SJCRH30 (cell line): ENCODE measurements at places on chromosomes 12 and 14.
A peak's percentile ranks its signal among the peaks of the same experiment; 100 is the strongest.

DNA sequence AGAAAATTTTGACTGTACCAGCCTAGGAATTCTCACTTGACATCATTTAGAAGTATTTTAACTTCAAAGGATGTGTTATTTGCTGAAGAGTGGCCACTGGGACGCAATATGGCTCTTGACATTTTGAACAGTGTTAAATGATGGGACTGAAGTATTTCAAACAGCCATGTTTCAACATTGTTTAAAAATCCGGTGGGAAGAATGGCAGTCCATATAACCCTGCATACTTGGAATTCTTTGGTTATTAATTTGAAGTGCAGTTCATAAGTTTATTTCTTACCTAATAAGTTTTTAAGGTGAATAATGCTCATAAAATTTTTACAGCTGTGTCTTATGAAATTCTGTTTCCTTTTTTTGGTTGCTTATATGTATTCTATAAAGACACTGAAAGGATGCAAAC, 8.3 kb downstream of the TMTC2 start:
- DNase-seq, result no peak

DNA sequence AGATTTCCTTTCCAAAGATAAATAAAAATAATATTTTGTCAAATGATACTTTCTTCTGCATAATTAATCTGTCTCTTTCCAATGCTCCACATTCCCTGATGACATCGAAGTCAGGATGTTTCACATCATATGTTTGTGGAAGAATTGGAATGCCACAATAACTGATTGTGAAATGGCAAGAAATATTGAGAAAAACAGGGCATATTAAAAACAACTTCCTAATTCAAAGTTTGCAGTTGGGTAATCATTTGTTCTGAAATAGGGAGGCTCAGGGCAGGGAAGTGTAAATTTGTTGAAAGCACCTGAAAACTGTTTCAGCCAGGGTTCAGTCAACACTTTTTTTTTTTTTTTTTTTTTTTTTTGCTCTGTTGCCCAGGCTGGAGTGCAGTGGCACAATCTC, 50.7 kb downstream of the BCAT1 start:
- no peak for DNase-seq

GRCh38 chr12:4564818-4565217, 2.8 kb downstream of the DYRK4 start:
- no peak for DNase-seq

- DNase-seq, result no peak
Measured at GRCh38 chr14:92670160-92670559, 78.3 kb downstream of the LGMN start.

GRCh38 chr12:31362115-31362758, 36.3 kb upstream of the SINHCAF start:
- DNase-seq, result peak; percentile 11

DNA sequence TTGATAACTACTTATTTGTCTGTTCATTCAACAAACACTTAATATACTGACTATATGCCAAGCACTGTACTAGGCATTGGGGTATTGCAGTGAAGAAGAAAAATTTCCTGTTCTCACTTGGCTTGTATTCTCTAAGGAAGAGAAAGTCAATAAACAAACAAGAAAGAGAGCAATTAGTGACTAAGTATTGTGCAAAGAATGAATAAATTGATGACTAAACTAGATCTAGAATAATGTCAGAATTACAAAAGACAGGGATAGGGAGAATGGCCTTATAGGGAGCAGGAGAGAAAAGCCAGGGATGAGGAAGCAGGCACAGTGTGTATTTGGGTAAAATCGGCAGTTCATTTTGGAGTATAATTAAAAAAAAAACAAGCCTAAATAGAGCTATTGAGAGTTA, 4.2 kb upstream of the LIN7A start:
- DNase-seq, result no peak

- peak; percentile 65 for DNase-seq
Measured at GRCh38 chr12:22313286-22313962, 21.1 kb downstream of the ST8SIA1 start.

GRCh38 chr12:3723916-3724805, 28.7 kb downstream of the CRACR2A start:
- DNase-seq, result no peak

DNA sequence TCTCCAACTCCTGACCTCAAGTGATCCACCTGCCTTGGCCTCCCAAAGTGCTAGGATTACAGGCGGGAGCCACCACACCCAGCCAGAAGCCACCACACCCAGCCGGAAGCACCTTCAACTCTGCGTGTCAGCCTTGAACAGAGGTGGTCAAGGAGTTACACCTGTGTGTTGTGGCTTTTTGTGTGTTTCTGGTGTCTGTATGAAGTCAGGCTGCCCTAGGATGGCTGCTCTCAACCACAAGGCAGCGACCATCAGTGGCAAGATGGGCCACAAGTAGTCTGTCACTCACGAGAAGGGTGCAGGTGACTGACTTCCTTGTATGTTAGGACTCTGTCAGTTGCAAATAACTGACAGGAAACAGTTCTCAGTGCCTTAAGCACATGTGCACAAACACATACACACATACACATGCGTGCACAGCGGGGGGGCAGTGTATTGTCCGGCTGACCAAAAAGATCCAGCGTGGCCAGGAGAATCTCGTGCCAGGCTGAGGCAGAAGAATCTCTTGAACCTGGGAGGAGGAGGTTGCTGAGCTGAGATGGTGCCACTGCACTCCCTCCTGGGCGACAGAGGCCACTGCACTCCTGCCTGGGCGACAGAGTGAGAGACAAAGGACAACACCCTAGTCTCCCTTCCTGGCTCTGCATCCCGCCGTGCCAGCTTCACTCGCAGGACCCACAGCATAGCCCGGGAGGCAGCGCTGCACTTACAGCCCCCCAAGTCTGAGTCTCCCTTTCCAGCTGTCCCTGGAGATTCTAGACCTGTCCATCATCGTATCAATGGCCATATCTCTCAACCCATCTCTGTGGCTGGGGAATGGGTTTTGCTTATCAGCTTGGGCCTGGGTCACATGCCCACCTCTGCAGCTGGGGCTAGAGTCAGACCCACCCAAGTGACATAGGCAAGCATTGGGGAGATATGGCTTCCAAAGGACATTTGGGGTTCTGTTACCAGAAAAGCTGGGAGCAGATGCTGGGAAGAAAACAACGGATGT, 13.7 kb downstream of the P2RX4 start:
- no peak for DNase-seq

- DNase-seq, result no peak
Measured at GRCh38 chr12:91561958-91562325, 379.3 kb upstream of the DCN start.

DNA sequence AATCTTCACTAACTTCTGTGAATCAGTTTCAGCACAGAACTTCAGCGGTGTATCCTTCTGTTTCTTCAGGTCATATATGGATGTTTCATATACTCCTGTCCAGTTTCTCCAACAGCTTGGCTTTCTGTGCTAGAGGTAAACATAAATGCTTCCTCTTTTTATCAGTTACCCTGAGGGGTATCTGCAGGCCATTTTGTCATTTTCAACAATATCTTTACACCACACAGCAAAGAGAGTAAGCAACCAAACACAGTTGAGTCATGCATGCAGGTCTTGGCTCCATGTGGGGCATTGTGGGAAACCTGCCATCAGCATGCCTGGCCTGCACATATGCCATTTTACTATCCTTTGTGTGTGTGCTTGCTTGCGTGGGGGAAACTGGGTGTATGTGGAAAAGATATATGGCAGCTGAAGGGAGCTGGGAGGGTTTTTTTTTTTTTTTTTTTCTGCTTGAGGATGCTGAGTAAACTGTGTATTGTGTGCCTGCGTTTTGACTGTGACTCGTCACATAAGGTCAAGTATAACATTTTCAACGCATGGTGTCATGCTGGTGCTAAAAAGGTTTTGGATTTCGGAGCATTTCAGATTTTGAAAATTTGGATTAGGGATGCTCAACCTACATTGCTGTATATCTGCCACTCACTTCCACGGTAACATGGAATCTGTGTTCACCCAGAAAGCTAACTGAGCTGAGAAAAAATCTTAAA, 56.1 kb upstream of the YARS2 start:
- no peak for DNase-seq

DNA sequence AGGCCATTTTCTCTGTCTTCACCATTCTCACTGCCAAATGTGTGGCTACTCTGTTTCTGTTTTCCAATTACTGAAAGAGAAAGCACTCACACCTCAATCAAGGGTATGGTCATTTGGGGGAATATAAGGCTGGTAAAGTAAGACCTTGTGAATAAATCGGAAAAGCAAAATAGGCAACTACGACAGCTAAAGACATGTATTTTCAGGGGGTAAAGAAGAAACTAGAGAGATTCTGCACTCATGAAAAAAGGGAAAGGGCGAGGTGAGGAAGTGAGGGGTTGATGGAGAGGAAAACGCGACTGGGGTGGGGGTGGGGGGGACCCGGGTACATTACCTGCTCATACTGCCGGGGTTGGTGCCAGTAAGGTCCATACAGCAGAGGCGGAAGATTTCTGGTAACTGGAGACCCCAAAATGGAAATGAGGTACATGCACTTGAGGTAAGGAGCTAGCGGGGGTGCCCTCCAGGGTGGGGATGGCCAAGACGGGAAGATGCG, 19.3 kb downstream of the CHD8 start:
- DNase-seq, result peak; percentile 10

DNA sequence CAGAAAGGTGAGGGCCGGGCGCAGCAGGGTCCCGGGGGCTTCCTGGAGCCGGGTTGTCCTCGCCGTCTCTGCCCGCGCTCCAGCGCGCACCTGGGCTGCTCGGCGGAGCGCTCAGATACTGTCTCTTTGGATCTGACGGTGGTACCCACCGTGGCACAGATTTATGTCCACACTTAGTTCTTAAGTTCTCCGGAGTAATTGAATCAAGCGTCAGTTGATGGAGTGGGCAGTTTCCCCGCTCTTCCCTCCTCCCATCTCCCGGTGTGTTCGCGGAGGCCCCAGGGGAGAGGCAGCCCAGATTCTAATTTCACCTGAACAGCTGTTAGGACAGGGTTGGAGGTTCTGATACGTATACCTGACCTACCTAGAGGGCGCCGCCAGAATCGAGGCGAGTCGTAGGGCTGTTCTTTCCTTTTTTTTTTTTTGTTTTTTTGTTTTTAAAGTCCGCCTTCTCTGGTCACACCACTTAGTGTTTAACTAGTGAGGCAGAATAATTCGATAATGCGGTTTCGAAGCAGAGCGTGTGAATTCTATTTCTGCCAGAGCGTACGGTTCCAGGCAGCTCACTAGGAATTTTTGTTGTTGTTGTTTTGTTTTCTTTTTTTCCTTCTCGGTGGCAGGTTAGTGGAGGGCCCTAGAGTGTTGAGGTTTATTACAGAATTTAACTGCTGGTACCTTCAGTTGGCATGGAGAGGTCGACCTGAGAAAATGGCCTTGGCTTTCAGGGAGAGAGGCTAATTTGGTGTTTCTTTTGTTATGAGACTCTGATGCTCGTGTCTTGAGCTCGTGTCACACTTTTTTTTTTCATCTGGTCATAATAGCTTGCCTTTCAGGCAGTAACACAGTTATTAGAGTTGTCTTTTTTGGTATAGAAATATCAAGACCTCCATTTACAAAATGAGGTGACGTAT, 22.3 kb upstream of the GNS start:
- DNase-seq, result peak; percentile 23

GRCh38 chr14:72559202-72559601, 334.7 kb downstream of the DPF3 start:
- no peak for DNase-seq

DNA sequence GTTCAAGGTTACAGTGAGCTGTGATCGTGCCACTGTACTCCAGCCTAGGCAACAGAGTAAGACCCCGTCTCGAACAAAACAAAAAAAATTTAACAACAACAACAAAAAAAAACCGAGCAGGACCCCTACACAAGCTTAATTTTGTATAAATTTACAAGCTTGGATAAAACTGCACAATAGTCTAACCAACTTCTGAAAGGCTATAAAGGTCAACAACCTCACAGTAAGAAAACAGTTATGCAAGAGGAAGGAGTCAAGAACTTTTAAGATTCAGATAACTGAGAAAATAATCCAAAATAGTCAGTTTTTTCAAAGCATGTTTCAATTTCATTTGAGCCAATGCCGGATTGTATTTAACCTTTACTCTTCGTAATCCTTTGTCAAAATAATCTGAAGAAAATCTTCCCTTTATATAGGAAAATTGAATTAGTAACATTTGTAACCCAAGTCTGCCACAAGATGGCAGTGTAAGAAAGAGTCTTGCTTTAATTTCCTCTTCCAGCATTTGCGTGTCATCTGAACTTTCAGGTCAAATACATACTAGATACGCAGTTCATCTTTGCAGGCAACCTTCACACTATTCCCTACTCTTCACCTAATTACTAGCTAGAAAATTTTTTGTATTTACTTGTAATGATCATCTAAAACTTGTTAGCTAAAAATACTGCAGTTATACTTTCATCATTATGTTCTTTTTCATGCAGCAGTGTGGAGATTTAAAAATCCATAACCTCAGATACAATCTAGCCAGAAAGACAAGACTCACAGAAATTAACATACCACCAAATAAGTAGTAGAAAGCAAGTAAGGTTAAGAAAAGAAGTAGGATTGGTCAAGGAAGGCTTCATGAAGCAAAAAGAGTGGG, 5.8 kb downstream of the CCNB1IP1 start:
- peak; percentile 76 for DNase-seq

- DNase-seq, result no peak
Measured at GRCh38 chr12:108734200-108734906, 3.0 kb upstream of the CORO1C start.

DNA sequence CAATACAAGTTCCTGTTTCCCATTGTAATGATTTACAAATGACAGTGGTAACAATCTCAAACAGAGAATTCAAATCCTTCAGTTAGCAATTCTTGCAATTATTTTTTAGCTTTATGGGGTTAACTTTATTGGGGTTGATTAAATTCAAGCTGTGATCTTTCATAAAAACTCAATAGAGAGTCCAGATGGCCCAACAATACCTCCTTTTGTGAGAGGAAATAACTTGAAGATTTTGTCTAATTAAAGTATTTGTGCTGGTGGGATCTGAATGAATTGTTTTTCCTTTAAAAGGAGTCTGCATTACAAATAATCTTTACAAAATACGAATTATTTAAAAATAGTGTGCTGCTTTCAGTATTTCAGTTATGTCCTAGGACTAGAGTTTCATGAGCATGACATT, 4.4 kb upstream of the ARHGAP5 start:
- no peak for DNase-seq

- no peak for DNase-seq
Measured at GRCh38 chr14:70002589-70003346, 123.6 kb downstream of the SMOC1 start.

DNA sequence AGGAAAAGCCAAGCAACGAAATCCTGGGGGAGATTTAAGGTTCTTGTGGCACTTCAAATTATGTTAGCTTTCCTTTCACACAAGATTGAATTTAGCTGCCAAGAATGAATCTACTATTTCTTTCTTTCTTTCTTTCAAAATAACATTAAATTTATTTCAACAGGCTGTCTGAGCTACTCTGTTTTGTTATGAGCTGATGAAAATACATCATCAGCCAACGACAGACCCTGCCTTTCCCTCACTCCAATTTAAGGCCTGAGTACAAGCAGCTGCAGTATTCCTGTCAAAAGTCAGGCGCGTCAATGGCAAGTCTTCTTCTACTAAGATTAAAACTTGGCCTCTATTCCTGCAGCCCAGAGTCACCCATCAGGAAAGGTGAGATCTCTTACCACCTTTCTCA, 347.7 kb upstream of the FLRT2 start:
- no peak for DNase-seq

DNA sequence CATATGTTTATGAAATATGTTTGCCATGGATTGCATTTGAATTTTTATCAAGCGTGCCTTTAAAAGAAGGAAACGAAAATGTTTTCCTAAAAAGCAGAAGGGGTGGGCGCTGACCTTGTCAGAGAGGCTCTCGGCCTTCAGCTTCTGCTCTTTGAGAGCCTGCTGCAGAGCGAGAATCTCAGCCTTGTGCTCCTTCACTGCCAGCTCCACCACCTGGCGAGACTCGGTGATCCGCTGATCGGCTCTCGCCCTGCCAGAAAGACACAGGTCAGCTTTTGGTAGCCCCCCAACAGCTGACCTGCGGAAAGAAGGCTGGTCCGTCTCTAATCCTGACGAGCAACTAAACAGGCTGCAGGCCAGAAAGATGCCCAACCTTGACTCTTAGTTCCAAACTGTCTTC, 62.4 kb downstream of the PRKAB1 start:
- DNase-seq, result no peak
